ENCODE measurements at places on chromosomes 4 and X. TPM values are rescaled to one million over a fixed set of nuclear protein-coding genes. Genes with fewer than 3 reads are reported as not detected.
A peak's percentile ranks its signal among the peaks of the same experiment; 100 is the strongest.

DNA sequence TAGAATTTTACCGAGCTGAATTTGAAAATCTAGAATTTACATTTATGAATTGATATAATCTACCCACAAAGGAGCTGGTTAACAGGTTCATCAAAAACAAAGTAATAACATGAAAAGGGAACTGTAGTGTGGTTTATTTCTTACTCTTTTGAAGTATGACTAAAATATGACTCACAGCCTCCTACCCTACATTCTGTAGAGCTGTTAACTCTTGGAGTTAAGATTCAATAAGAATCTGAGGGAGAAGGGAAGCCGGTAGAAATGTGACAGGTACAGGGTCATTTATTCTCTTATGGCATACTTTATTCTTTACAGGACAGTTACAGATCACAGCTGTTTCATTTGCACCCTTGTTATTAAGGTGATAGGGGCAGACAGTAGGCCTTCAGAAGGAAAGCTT lies 132.2 kb upstream of the FAM47B start:
- DNase-seq: no peak

DNA sequence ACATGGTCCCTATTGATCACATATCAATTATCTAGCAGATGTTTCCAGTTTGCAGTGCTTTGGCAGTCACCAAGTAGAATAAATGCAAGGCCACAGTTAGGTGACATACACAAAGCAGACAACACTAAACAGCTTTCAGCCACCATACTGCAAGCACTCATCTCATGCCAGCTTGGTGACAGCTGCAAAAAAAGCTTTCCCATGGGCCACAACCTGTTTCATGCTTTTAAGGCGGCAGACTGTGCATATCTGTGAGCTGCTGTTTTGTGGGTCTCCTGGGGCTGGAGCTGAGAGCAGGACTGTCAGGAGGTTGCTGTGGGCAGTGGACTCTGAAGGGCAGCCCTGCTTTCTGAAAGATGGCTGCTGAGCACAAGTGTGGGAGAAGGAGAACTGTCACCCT lies 82.6 kb downstream of the FHDC1 start:
- DNase-seq: no peak

GRCh38 chr4:70855464-70855863 lies 15.8 kb upstream of the GRSF1 start:
- no peak for DNase-seq

GRCh38 chrX:3181846-3182245 lies 140.6 kb downstream of the ARSF start:
- DNase-seq: no peak

GRCh38 chrX:38895775-38896174 lies 94.5 kb downstream of the MID1IP1 start:
- DNase-seq: no peak

DNA sequence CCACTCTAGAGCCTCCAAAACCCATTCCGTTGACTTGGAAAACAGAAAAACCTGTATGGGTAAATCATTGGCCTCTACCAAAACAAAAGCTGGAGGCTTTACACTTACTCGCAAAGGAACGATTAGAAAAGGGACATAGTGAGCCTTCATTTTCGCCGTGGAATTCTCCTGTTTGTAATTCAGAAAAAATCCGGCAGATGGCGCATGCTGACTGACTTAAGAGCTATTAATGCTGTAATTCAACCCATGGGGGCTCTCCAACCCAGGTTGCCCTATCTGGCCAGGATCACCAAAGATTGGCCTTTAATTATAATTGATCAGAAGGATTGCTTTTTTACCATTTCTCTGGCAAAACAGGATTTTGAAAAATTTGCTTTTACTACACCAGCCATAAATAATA lies 60.8 kb downstream of the ZNF732 start:
- peak; percentile 16 for DNase-seq

DNA sequence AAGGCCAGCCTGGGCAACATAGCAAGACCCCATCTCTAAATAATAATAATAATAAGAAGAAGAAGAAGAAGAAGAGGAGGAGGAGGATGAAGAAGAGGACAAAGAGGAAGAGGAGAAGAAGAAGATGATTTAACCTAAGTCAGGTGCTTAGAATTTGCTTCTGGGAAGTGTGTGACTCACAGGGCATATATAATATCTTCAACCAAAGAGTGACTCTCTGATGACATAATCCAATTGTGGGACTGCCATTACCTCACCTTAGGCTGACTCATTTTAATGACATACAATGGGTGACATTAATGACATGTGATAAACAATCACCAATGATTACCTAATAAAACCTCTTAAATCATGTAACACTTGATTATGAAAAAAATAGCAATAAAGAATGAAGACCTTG lies 32.7 kb upstream of the MBTPS2 start:
- no peak for DNase-seq

DNA sequence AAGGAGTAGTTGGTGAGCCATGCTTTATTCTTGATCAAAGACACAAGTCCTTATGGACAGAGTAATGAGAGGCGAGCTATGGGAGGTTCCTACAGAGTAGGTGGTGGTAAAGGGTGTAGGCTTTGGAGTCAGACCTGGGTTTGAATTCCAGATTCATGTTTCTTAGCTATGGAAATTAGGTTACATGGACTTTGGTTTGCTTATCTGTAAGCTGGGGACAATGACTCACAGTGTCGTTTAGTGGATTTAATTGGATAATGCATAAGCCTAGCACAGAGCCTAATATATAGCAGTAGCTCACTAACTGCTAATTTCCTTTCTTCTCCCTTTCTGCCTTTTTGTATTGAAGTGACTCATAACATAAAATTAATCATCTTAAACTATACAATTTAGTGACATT lies 5.0 kb upstream of the TRPC5 start:
- no peak for DNase-seq

DNA sequence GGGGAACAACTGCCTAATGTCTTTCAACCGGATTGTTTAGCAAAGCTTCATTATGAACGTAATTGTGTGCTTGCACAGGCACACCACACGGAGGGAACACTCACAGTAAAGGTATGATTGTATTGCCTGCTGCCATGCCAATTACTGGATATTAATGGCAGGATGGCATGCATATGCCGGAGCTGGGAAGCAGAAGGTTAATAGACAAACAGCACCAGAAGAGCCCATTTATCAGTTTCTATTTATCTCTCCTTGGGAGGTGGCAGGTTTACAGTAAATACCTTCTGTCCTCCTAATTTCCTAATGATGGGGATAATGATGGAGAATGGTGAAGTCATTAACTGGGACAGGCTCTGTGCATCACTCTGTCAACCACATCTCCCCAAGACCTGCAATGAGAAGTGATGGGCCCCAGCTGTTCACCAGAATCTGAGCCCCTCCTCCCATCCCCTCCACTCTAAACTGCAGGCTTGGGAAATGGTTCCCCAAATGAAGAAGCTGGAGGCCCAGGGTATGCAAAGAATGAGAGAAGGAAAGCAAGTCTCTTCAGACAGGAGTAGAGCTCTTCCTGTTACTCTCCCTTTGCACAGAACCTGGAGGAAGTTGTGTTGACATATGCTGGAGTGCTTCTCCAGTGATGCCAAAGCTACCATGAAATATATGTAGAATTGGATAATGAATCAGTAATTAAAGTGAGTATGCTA lies 160.8 kb downstream of the NAA11 start:
- DNase-seq: no peak

GRCh38 chrX:118718737-118719136 lies 8.7 kb upstream of the IL13RA1 start:
- no peak for DNase-seq

DNA sequence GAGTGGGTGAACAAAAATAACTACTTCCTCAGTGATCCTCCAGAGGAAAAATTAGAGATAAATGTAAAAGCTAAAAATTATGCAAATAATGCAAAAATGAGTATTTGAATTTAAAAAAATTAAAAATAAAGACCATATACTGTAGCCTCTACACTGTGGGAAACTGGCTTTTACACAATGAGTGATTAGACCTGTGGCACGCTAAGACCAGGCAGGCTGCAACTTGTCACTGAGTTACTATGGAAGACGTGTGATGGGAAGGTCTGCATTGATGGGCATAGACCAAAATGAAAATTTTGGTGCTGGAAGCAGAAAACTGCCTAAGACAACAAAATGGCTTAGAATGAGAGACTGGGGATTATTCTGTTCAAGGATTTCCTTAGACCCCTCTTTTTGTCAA lies 30.2 kb downstream of the BTC start:
- no peak for DNase-seq

- no peak for DNase-seq
Measured at GRCh38 chr4:185437809-185438208, 12.0 kb upstream of the UFSP2 start.

DNA sequence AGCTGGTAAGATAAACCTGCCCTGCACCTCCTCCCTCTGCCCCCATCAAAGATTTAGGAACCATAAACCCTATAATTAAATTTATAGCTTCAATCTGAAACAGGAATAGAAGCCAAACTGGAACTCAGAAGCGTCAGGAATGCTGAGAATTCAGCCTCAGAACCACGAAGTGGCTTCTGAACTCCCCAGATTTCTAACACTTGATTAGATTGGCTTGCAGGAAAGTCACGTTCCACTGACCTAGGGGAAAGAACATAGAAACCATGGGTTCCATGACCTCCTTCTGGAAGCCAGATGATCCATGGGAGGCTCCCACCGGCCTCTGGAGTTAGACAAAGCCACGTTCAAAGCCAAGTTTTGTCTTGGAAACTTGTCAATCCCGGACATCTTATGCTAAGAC lies 356.5 kb downstream of the MID1IP1 start:
- DNase-seq: no peak

GRCh38 chr4:6404611-6405396 lies 67.6 kb downstream of the PPP2R2C start:
- no peak for DNase-seq

GRCh38 chrX:139828033-139828432 lies 104.8 kb downstream of the ATP11C start:
- no peak for DNase-seq

- no peak for DNase-seq
Measured at GRCh38 chr4:1713003-1713851, 1.1 kb upstream of the SLBP start.

DNA sequence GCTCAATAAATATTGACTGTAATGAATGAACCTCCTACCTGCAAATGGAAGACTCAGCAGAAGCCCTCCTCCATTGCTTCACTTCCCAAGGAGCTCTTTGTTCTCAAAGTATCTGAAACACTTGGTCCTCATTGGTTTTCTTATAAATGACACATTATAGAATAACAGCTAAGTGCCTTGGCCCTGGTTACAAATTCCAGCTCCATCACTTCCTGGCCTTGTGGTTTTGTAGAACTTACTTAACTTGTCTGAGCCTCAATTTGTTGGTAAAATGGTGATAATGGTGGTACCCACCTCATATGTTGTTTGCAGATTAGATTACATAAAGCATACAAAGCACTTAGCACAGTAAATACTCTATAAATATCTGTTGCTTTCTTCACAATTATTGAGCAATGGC lies 25.2 kb upstream of the SMIM20 start:
- DNase-seq: no peak

DNA sequence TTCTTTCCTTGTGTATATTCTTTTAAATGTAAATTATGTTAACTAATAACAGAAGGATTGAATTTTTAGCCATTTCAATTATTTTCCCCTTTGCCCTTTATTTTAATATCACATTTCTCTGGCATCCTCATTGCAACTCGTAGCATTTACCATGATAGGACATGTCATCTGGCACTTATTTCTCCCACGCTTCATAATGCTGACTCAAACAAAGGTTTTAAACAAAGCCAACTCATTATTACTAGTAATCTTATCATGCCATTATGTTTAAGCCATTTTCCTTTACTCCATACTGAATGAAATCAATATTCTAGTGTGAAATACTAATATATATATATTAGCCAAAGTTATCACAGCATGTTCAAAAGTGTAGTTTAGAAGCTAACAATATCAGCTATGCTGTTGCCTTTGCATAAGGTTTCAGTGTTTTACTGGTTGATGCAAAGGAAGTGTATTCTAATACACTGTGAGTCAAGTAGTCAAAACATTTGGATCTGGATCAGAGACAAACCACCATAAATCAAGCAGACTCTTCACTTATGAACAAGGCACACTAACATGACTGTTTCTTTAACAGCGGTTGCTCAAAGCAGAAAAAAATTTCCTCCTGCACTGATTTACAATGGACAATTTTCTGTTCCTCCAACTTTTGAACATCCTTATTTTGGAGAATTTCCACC lies 281.6 kb downstream of the SLC7A11 start:
- DNase-seq: no peak

GRCh38 chr4:111984169-111984819 lies 161.0 kb upstream of the FAM241A start:
- DNase-seq: no peak

GRCh38 chr4:111404673-111405072 lies 740.6 kb upstream of the FAM241A start:
- no peak for DNase-seq

DNA sequence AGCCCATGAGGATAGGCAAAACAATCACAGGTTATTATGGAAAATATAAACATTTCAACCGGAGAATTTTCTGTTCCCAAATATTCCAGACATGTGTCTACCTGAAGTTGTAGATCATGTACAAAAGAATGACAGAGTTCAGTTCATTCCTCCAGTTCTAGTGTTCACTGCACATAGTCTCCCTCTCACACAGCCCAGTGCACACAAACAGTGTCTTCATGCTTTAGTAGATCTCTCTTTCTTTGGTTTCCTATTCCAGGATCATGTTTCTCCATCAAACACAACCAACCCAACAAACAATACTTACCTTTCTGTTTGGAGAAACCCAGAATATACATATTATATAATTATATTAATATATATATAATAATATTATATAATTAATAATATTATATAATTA lies 671.9 kb downstream of the TRIML1 start:
- DNase-seq: no peak

DNA sequence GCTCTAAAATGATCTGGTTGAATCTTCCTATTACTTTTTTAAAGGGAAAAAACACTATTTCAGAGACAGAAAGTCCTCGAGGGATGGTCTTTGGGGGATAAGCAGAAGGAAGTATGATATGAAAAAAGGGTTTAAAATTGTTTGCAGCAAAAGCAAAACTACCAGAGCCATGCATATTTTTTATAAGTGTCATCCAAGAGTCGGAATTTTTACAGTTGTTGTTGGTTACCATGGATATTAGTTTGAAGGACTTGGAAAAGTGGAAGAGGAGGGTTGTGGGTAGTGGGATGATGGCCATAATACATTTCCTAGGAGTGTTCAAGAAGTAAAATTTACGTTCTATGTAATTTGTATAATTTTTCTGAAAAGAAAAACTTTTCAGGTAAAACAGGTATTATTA lies 134.4 kb downstream of the PCDH7 start:
- DNase-seq: no peak

GRCh38 chrX:13899607-13900006 lies 82.7 kb upstream of the GPM6B start:
- no peak for DNase-seq

GRCh38 chr4:151744614-151745013 lies 16.2 kb downstream of the GATB start:
- DNase-seq: no peak

The CYSLTR1 gene
- 20.5 TPM for total RNA-seq

The SLC10A6 gene
- total RNA-seq: not detected

The DGAT2L6 gene
- total RNA-seq: not detected

The ERAS gene
- not detected for total RNA-seq

Data from activated B cell treated with CpG ODN at 0.5 μM for 24 hours (primary cell).